Stomach (tissue), 19 donors: ENCODE measurements at places on chromosomes 2 and 18. TPM values are rescaled to one million over a fixed set of nuclear protein-coding genes. Genes with fewer than 3 reads are reported as not detected.

GRCh38 chr2:204479557-204479956, 65.7 kb upstream of the PARD3B start:
- no peak for DNase-seq
- no peak overlapping the region for H3K4me3 ChIP-seq
- H3K36me3 ChIP-seq: no peaks in the 10 kb centered on the region
- H3K27me3 ChIP-seq: no peaks in the 10 kb centered on the region
- no peak overlapping the region for H3K27ac ChIP-seq

The ACVR2A gene
- 10.5 TPM for total RNA-seq

- no peaks in the 10 kb centered on the region for H3K36me3 ChIP-seq
- no peak overlapping the region for H3K4me3 ChIP-seq
- H3K27ac ChIP-seq: no peak overlapping the region
- no peaks in the 10 kb centered on the region for H3K27me3 ChIP-seq
- peaks cover 15% of the 10 kb centered on the region for H3K4me1 ChIP-seq
These were observed 47.5 kb upstream of the STAM2 start for GRCh38 chr2:152222975-152223637.

- no peaks in the 10 kb centered on the region for H3K36me3 ChIP-seq
- no peaks in the 10 kb centered on the region for H3K4me1 ChIP-seq
- H3K27me3 ChIP-seq: no peaks in the 10 kb centered on the region
- DNase-seq: no peak
- no peak overlapping the region for H3K4me3 ChIP-seq
These were observed 79.7 kb upstream of the CYTIP start for GRCh38 chr2:157523270-157524247.

The NIFK gene
- total RNA-seq: 58.0 TPM
